Stimulated activated effector memory CD8-positive, alpha-beta T cell treated with anti-CD3 and anti-CD28 coated beads, Interleukin-12 subunit alpha, Interleukin-12 subunit beta, amount 100 ng/mL, for 72 hours (primary cell): ENCODE measurements at places on chromosomes 16 and 17.

- peak; percentile 97 for DNase-seq
Observed at GRCh38 chr16:11051879-11052808, 107.8 kb downstream of the CLEC16A start.

GRCh38 chr16:81618661-81619060 lies 160.4 kb upstream of the PLCG2 start:
- no peak for DNase-seq

- DNase-seq = peak; percentile 63
Observed at GRCh38 chr17:58755577-58756245, at the start of gene PPM1E. PPM1E (plus strand) TSS chr17:58755854.

DNA sequence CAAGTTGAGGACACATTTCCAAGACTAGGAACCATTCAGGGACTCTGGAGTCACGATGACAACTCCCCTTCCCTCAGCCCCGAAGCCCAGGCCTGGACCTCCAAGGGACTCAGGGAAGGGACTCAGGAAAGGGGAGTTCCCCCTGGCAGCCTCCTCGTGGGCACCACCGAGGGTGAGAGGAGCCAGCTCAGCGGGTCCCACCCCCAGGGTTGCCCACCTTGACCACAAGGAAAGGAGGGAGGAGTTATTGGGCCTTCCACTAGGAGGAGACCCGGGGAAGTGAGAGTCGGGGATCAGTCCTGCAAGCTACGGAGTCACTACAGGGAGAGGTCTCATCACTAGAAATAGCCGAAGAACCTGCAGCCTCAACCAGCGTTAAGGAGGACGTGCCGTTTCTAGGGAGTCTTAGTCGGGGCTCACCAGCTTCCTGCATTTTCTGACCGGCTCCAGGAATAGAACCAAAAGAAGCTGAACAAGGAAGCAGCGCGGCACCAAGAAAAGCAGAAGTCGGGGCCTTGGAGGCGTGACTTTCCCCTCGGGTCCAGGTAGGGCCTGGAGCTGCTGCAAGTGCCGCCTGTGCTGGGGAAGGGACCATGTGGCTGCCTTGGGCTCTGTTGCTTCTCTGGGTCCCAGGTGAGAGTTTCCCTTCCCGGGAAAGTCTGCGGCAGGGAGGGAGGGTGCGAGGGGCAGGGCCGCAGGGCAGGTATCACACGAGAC lies at the start of gene CD300A:
TSS of gene CD300A (plus strand) at position 524 of the 717 bp plus-strand sequence. CDS start at position 594, 70 bp downstream.
- no peak for DNase-seq

DNA sequence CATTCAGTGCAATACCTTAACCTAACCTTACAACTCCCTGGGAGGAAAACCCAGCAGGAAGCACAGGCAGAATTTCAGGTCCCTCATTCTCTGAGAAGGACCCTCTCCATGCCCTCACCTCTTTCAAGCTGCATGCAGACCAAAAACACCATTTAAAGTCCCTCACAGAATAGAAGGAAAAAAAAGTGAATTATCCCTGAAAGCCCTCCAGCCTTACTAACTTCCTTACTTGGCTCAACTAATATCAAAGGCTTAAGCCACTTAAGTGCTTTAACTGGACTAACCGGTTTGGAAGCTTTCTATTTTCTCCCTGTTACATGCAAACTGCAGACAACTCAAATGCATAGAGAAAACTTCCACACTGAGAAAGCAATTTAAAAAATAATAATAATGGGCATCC lies 60.5 kb downstream of the ADAMTS18 start:
- DNase-seq = no peak

DNA sequence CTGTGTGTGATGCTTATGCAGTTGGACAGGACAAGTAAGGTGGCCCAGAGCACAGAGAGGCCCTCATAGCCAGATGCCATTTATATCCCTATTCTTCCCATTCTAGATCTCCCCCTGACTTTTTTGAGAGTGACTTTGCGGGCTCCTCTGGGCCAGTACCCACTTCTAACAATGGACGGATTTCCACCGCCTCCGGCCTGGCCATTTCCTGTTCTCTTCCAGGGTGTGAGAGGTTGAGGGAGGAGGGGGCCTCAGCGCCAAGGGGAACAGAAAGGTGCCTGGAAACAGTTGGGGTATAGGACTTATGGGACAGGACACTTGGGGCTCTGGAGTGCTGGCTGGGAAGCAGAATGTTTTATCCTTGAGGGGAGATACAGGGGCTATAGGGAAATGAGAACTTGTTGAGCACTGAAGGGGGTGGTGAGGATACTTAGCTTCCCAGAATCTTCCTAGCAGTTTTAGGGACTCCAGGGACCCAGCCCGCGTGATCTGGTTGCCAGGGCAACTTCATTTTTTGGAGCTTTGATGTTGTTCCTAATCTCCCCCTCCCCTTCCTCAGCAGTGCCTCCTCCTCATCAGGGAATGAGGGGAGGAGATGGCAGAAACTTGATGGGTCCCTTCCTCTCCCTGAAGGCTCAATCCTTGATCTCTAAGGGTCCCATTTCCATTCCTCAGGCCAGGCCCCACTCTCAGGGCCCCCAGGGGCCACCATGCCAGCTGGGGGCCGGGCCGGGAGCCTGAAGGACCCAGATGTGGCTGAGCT lies 3.6 kb downstream of the TAOK2 start:
- DNase-seq = no peak

GRCh38 chr17:80770881-80771611 lies 220.6 kb upstream of the CHMP6 start:
- DNase-seq = no peak

GRCh38 chr17:68835071-68835470 lies 120.1 kb downstream of the ABCA8 start:
- DNase-seq = no peak

DNA sequence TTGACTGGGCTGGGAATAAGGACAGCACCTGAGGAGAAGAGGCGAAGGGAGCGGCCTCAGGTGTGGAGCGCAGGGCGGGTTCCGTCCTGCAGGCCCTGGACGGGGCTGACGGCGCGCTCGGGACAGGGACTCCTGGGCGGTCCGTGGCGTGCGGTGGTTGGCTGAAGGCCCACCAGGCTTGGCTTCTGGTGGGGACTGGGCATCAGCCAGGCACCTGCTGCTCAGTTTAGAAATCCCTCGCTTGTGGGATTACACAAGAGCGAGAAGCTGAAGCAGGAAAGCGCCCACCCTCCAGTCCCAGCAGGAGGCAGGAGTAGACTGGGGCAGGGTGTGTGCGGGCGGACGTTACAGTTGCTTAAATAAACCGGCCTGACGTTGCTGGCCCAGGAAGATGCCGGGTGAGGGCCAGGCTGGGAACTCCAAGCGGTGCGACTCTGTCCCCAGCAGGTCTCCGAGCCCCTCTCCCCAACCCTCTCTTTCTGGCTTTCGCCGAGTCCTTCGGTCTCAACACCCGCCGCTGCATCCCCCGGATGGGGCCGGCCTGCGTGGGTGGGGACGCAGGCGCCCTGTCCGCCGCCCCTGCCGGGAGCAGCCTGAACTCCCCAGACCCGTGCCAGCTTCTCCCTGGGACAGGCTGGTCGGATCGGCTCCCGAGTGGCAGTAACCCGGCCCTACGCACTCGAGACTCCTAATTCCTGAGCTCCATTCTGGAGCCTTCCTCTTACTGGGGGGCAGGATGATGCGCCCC lies 639 bp downstream of the MIF4GD start:
- peak; percentile 66 for DNase-seq

DNA sequence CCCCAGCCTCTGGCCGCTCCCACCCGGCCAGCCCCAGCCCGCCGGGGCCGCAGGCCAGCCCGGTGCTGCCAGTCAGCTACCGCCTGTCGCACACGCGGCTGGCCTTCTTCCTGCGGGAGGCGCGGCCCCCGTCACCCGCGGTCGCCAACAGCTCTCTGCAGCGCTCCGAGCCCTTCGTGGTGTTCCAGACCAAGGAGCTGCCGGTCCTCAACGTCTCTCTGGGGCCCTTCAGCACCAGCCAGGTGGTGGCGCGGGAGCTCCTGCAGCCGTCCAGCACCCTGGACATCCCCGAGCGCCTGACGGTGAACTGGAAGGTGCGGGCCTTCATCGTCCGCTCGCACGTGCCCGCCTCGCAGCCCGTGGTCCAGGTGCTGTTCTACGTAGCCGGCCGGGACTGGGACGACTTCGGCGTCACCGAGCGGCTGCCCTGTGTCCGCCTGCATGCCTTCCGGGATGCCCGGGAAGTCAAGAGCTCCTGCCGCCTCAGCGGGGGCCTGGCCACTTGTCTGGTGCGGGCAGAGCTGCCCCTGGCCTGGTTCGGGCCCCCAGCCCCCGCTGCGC lies 46.8 kb downstream of the TMEM132E start:
- DNase-seq = no peak

- DNase-seq = no peak
Observed at GRCh38 chr16:22356930-22357634, 17.3 kb downstream of the CDR2 start.

- DNase-seq = no peak
Observed at GRCh38 chr17:33596899-33597298, 303.8 kb upstream of the ASIC2 start.

GRCh38 chr16:24152826-24153225 lies 103.3 kb upstream of the CACNG3 start:
- no peak for DNase-seq

- DNase-seq = no peak
Observed at GRCh38 chr16:19396555-19397011, 21.1 kb upstream of the TMC5 start.

GRCh38 chr17:74485841-74486240 lies 19.4 kb downstream of the CD300A start:
- no peak for DNase-seq

DNA sequence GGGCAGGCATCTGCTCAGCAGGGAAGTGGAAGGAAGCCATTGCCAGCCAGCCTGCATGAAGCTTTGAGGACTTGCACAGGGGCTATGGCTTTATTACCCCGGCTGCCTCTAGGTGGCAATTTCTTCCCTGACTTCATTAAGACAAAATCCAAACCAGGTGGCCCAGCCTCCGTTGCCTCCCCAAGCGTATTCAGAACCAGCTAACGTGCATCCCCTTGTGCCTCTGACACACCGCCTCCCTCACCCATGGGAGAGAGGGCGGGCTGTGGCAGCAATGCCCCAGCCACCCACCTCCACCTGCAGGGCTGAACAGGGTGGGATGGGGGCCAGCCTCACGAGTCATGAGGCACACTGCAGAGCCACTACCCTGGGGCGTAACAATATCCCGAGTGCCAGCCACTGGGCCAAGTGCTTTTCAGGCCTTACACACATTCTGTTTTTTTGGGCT lies 6.8 kb downstream of the KIFC3 start:
- no peak for DNase-seq

DNA sequence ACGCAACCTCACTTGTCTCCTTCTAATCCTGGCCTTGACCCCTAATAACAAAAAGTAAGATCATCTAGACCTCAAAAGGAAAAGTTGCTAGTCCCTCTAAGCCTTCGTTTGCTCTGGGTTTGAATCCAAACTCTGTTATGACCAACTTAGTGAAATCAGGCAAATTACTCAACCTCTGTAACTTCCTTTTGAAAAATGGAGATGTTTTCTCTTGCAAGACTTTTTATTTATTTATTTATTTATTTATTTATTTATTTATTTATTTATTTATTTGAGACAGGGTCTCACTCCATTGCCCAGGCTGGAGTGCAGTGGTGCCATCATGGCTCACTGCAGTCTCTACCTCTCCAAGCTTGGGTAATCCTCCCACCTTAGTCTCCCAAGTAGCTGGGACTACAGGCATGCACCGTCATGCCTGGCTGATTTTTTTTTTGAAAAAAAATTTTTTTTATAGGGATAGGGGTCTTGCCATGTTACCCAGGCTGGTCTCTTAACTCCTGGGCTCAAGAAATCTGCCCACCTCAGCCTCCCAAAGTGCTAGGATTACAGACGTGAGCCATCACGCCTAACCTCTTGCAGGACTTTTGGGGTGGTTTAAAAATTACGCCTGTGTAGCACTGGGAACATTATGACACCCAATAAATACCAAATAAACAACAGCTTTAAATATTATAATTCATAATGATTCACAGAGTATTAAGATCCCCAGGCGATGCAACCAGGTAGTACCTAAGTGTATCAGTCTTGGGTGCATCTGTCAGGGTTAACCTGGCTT lies 63.4 kb downstream of the PITPNC1 start:
- no peak for DNase-seq

DNA sequence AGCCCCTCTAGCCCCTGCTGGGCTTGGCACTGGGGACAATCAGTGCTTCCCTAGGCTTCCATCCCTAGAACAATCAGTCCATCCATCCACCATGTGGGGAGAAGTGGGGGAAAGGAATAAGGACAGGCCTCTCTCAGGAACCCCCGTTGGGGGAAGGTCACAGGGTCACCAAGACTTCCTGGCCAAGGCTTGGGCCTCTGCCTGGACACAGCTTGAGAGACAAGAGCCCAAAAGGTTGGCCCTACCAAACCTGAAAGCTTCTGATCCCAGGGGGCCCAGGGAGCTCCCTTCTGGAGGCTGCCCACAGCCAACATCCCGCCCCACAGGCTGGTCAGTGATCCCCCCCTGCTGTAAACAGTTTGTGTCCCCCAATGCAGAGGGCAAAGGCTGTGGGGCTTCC lies 16.2 kb upstream of the MTMR4 start:
- DNase-seq = no peak

DNA sequence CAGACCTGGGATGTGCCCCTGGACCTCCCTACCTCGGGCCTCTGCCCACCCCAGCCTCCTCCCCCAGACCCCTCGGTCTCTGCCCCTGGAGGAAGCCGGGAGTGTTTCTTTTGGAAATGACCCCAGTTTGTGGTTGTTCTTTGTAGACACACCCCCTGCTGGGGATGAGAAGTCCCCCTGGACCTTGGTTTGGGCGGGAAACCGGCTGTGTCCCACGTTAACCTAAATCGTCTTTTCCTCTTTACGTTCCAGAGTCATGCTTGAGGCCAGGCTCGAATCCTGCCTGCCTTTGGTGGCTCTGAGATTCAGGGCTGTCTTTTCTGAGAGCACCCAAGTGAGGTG lies 116.6 kb downstream of the METRNL start:
- DNase-seq = no peak

DNA sequence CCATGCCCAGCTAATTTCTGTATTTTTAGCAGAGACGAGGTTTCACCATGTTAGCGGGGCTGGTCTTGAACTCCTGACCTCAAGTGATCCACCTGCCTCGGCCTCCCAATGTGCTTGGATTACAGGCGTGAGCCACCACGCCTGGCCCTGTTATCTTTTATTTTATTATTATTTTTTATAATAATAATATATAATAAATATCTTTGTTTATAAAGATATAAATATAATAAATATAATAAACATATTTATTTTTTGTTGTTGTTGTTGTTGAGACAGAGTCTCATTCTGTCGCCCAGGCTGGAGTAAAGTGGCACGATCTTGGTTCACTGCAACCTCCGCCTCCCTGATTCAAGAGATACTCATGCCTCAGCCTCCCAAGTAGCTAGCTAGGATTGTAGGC lies 7.0 kb upstream of the RNF157 start:
- DNase-seq = no peak

- DNase-seq = no peak
Observed at GRCh38 chr16:55330781-55331647, 7.0 kb downstream of the IRX6 start.
